CD4-positive, alpha-beta T cell treated with Interleukin-17A for 4 hours (primary cell): ENCODE measurements at places on chromosomes 2 and 18.

DNA sequence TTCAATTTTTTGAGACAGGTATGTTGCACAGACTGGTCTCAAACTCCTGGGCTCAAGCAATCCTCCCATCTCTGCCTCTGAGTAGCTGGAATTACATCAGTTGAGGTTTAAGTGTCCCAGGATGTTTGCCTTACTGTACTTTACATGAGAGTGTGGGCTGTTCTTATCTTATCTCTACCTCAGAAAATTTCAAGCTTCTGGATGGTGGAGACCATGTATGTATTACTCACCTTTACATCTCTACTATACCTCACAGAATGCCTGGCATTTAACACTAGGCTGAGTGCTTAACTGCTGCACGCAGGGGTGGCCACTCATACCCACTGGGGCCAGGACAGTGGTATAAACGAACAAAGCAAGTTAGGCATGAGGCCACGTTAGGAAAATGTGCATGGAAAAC, 272.0 kb upstream of the RAB12 start:
- no peak for DNase-seq

- DNase-seq = no peak
These were observed 43.5 kb downstream of the SLC38A11 start for GRCh38 chr2:164911832-164912231.

GRCh38 chr18:9329471-9329870, 5.1 kb upstream of the TWSG1 start:
- DNase-seq = no peak

- DNase-seq = no peak
These were observed 39.2 kb downstream of the CCDC138 start for GRCh38 chr2:108825736-108826135.

DNA sequence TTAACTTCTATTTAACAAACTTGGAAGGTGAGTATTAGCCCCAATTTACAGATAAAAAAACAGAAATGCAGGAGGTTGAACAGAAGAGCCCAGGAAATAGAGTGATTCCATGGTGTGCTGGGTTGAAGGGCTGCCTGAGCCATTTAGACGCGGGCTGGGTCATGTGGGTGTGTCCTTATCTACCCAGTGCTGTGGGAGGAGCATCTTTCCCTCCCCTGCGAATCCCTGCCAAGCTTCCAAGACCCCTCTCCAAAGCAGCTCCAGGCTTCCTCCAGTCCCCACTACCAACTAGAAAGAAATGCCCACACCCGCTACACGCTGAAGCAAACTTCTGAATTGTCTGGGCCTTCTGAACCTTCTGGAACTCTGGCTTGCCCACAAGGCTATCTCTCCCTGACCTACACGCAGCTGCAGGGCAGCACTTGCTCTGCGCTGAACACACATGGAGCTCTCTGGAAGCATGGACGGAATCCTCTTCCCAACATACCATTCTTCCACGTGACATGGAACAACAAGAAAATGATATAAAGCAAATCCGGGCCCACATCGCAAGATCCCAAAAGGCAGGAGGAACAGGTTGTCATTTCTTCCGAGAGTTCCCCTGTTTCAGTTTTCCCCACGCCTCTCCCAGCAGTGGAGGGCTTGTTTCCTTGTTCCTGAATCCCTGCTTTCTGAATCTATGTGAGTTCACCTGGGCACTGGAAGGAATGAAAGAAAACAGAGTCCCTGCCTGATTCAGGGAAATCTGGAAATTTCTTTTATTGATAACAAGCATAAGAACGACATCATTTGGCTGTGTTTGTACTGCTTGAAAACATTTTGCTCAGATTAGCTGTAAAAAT, 562.7 kb upstream of the ID2 start:
- no peak for DNase-seq

GRCh38 chr2:142291969-142292368, 161.2 kb upstream of the LRP1B start:
- DNase-seq = no peak
